ENCODE measurements at places on chromosomes 7 and 10. TPM values are rescaled to one million over a fixed set of nuclear protein-coding genes. Genes with fewer than 3 reads are reported as not detected.
A peak's percentile ranks its signal among the peaks of the same experiment; 100 is the strongest.

DNA sequence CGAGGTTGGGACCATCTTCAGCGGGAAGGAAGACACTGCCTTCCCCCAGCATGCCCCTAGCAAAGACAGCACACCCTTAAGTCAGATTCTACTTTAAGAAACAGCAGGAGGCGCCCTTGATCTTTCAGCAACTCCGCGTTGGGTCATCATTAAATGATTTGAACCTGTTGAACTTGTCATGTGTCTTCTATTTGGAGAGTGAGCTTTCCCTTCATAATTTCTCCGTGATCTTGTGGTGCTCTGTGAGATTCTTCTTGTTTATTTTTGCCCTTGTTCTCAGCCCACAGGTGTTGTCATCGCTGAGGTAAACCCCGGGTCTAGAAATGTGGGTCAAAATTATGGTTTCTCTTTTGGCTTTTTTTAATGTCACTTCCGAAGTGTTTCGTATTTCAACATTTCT is 49.5 kb upstream of the PITRM1 start:
- no peak overlapping the region for H3K4me3 ChIP-seq
- peaks cover 20% of the 10 kb centered on the region for H3K27me3 ChIP-seq
- H3K4me1 ChIP-seq, result peaks cover 8% of the 10 kb centered on the region
- no peak for DNase-seq
- H3K27ac ChIP-seq, result no peak overlapping the region
- H3K36me3 ChIP-seq, result peaks cover 3% of the 10 kb centered on the region

DNA sequence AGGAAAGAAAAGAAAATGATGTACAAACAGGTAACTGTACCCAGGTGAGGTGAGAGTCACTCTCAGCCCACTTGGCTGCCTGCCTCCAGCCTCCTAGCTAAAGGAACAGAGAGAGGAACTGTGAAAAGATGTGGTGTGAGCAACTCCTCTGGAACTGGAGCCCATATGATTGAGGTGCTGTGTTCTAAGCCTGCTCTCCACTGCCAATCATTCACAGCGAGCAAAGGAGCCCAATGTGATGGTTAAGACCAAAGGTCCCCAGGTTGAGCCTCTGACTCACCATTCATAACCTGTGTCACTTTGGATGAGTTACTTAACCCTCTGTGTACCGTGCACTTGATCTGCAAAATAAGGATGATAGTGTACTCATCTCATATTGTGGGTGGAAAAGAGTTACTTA is 868.1 kb upstream of the AUTS2 start:
- H3K4me1 ChIP-seq, result no peaks in the 10 kb centered on the region
- no peak for DNase-seq
- no peaks in the 10 kb centered on the region for H3K27me3 ChIP-seq
- H3K36me3 ChIP-seq, result no peaks in the 10 kb centered on the region

DNA sequence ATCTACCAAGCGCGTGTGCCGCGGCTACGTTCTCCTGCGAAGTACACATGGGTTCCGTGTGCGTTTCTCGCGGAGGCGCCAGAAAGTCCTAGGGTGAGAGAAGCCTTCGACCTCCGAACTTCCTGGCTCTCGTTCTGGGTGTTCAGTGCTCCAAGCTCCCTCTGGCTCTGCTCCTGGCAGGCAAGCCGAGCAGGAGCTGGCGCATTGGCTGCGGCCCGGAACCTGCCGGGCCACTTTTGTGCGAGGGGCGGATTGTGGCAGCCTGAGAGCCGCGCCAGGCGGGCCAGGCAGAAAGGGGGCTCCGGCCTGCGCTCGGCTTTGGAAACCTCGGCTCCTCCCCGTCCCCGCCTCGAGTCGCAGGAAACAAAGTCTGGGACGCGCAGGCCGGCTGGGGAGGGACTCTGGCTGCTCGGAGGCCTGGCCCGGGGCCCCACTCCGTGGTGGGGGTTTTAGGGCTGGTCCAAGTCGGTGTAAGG is 9.6 kb downstream of the EMX2 start:
- peaks cover 9% of the 10 kb centered on the region for H3K4me1 ChIP-seq
- H3K27ac ChIP-seq, result peak overlapping the region; percentile 19
- peaks cover 3% of the 10 kb centered on the region for H3K36me3 ChIP-seq
- peaks cover 74% of the 10 kb centered on the region for H3K27me3 ChIP-seq
- DNase-seq, result no peak
- H3K4me3 ChIP-seq, result no peak overlapping the region

DNA sequence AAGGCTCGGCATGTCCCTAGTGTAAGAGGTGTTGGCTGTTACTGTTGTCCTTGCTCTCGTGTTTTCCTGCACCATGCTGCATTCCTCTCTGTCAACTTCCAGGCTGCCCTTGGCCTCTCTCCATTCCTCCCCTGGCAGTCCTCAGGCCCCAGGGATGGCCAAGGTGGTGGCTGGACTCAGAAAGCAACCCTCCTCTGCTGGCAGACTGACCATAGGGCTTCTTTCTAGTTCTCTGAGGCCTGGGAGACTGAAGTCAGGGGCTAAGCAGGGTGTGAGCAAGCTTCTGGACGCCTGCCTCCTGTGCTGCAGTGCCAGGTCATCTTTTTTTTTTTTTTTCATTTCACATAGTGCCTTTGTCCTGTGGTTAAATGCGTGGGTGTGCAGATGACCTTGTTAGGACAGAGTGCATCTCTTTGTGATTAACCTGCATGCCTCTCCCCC is 72.0 kb downstream of the GOLGA7B start:
- no peaks in the 10 kb centered on the region for H3K36me3 ChIP-seq
- peaks cover 20% of the 10 kb centered on the region for H3K27me3 ChIP-seq
- no peak overlapping the region for H3K4me3 ChIP-seq
- H3K27ac ChIP-seq, result no peak overlapping the region

DNA sequence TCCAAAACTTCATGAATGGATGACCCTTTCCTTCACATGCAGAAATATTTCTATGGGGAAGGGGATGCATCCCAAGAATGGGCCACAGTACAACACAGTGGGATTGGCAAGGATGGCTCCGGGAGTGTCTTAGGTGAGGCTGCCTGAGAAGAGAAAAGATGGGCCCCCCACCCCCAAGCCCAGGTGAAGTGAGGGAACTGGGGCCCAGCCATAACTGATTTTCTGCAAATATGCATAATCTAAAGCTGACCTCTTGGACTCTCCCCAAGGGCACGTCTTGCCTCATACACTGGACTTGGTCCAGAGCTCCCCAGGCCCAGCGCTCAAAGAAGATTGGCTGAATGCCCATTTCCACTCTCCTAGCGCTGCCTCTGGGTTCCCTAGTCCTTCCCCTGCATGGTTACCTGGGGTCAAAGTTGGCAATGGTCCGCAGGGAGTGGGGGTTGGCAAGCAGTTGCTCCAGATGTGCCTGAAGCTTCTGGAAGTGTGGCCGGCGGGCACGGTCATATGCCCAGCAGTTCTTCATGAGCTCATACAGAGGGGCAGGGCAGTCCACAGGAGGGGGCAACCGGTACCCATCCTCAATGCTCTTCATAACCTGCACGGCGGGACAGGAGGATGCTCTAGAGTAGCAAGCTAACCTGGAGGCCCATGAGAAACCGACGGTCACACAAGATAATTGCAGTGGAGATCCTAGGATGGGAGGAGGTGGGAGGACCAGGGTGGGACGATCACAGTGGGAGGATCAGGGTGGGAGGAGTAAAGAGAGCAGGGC is 12.3 kb downstream of the ZYX start:
- peaks cover 19% of the 10 kb centered on the region for H3K4me1 ChIP-seq
- no peak overlapping the region for H3K27ac ChIP-seq
- no peaks in the 10 kb centered on the region for H3K27me3 ChIP-seq
- DNase-seq, result no peak
- H3K36me3 ChIP-seq, result peaks cover 13% of the 10 kb centered on the region

The AHCYL2 gene
- 12.7 TPM for total RNA-seq

GRCh38 chr10:19245889-19246752 is 197.5 kb downstream of the MALRD1 start:
- no peak overlapping the region for H3K4me3 ChIP-seq
- no peaks in the 10 kb centered on the region for H3K36me3 ChIP-seq
- DNase-seq, result no peak
- no peaks in the 10 kb centered on the region for H3K27me3 ChIP-seq
- H3K4me1 ChIP-seq, result no peaks in the 10 kb centered on the region

The SKIDA1 gene
- 0.26 TPM for total RNA-seq

DNA sequence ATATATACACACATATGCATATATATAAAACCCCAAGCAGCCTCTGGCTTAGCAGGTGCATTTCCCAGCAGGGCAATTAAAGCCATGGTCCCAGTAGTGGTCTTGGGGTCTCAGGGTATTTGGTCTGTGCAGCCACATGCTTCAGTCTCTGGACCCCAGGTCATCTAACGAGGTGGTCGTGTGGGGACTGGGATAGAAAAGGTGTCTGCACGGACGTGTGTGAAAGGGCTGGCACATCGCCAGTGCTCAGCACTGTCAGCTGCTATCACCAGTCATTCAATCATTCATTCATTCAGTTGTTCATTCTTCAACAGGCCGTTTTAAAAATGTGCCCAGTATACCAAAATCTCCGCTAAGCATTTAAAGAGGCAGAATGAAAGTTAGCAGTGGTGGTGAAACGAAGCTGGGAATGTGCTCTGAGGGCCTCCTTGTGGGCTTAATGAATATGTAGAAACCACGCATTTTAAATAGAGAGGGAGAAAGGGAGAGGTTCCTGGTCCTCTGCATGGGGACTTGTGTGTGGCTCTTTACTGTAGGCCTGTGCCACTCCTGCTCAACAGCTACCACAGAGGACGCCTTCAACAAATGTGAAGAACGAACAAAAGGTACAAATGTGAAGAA is 170.4 kb downstream of the EGFR start:
- no peaks in the 10 kb centered on the region for H3K36me3 ChIP-seq
- H3K4me3 ChIP-seq, result no peak overlapping the region
- H3K27ac ChIP-seq, result no peak overlapping the region
- DNase-seq, result no peak
- peaks cover 3% of the 10 kb centered on the region for H3K27me3 ChIP-seq

DNA sequence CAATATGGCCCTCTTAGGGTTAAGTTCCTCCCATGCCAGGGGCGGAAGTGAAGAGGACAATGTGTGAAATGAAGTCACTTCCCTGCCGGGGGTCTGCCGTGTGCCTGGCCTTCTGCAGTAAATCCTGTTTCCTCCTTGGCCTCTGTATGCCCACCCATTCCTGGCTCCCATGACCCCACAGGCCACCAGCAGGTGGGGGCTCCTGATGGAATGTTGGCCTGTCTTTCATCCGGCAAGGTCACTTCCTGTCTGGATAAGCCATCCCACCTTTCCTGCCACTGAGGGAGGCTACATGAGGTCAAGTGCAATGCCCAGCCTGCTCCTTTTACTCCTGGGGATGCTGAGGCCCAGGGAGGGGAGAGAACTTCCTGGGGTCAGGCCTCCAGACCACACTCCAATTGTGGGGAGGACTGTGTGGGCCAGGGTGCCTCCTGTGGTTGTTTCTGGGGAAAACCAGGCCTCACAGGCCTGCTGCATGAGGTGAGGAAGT is 22.3 kb downstream of the PALD1 start:
- H3K4me1 ChIP-seq, result peaks cover 13% of the 10 kb centered on the region
- no peak overlapping the region for H3K27ac ChIP-seq
- DNase-seq, result no peak
- no peak overlapping the region for H3K4me3 ChIP-seq

GRCh38 chr7:102122026-102122425 is 164.6 kb upstream of the SH2B2 start:
- H3K4me1 ChIP-seq, result peaks cover 13% of the 10 kb centered on the region
- peak overlapping the region; percentile 75 for H3K27ac ChIP-seq
- no peak overlapping the region for H3K4me3 ChIP-seq
- H3K36me3 ChIP-seq, result no peaks in the 10 kb centered on the region
- no peak for DNase-seq
- no peaks in the 10 kb centered on the region for H3K27me3 ChIP-seq

DNA sequence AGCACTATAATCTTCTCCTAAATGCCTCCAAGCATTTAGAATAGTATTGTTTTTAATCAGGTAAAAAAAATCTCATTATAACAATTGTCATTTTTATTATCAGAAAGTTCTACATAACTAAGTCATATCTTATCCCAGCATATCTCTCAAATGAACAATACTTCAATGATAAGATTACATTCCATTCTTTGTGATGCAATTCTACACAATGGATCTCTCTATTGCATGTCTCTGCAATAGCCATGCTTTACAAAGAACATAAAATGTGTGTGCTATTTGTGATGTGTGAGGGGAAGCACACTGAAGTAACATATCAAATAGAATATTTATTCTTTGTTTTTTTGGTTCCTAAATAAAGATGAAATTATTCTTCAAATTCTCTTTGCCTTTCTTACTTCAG is 195.7 kb downstream of the TSPAN12 start:
- no peak for DNase-seq
- H3K36me3 ChIP-seq, result no peaks in the 10 kb centered on the region
- no peak overlapping the region for H3K27ac ChIP-seq
- H3K27me3 ChIP-seq, result no peaks in the 10 kb centered on the region

DNA sequence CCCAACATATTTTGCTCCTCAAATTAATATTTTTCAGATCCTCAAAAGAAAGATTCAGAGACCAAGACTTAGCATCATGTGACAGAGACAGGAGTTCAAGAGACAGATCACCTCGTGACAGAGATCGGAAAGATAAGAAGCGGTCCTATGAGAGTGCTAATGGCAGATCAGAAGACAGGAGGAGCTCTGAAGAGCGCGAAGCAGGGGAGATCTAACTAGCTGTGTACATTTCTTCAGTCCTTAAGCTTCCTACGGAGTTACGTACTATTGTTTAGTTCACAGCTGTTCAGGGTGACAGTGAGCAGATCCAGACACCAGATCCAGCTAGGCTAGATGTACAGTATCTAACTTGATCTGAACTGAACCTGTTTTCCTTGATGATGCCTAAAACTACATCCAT is 61.3 kb downstream of the KLRG2 start:
- DNase-seq, result no peak
- no peak overlapping the region for H3K4me3 ChIP-seq
- peaks cover 40% of the 10 kb centered on the region for H3K36me3 ChIP-seq
- H3K27me3 ChIP-seq, result no peaks in the 10 kb centered on the region
- no peak overlapping the region for H3K27ac ChIP-seq

GRCh38 chr7:123768493-123768892 is 19.7 kb upstream of the WASL start:
- no peak overlapping the region for H3K27ac ChIP-seq
- peaks cover 19% of the 10 kb centered on the region for H3K4me1 ChIP-seq
- H3K4me3 ChIP-seq, result no peak overlapping the region

GRCh38 chr10:132272231-132272971 is 35.3 kb downstream of the STK32C start:
- no peaks in the 10 kb centered on the region for H3K4me1 ChIP-seq
- no peak overlapping the region for H3K4me3 ChIP-seq
- H3K27ac ChIP-seq, result no peak overlapping the region
- DNase-seq, result no peak
- H3K36me3 ChIP-seq, result no peaks in the 10 kb centered on the region

GRCh38 chr10:86022906-86023305 is 343.7 kb downstream of the GRID1 start:
- no peaks in the 10 kb centered on the region for H3K36me3 ChIP-seq
- no peak overlapping the region for H3K27ac ChIP-seq
- no peak for DNase-seq
- peaks cover 2% of the 10 kb centered on the region for H3K4me1 ChIP-seq
- H3K27me3 ChIP-seq, result peaks cover 5% of the 10 kb centered on the region
- no peak overlapping the region for H3K4me3 ChIP-seq

The LOXL4 gene
- not detected for total RNA-seq

The EPHB6 gene
- 7.5 TPM for total RNA-seq

- H3K4me1 ChIP-seq, result peaks cover 35% of the 10 kb centered on the region
- H3K36me3 ChIP-seq, result peaks cover 45% of the 10 kb centered on the region
- H3K27ac ChIP-seq, result peak overlapping the region; percentile 29
- DNase-seq, result no peak
- no peaks in the 10 kb centered on the region for H3K27me3 ChIP-seq
These were observed 36.9 kb downstream of the MLLT10 start for GRCh38 chr10:21570761-21571521.
